ENCODE measurements at places on chromosomes 7 and 10.

- no peak for ATAC-seq
These were observed 21.6 kb downstream of the TBATA start for GRCh38 chr10:70763567-70763966.

GRCh38 chr10:128774979-128775378, 648.8 kb upstream of the MKI67 start:
- no peak for ATAC-seq

GRCh38 chr7:74094224-74095101, 10.9 kb downstream of the LIMK1 start:
- peak; percentile 74 for ATAC-seq

GRCh38 chr7:47301105-47301477, 280.8 kb downstream of the TNS3 start:
- no peak for ATAC-seq

DNA sequence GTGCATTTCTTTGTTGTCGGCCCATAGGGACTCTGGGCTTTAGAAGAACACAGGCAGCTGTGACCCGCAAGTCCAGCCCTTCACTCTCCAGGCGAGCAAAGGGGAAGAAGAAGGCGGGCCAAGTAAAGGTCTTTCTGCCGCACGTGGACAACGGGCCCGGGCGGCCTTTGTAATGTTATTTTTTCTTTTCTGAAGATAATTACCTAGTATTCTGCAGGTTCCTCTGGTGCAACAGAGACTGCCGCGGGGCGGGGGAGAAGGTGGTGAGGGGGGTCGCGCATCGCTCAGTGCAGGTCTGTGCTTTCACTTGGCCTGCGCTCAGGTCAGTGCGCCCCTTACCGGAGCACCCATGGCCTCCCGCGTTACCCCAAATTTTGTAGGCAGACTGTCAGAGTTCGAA, 7.1 kb upstream of the TBX20 start:
- no peak for ATAC-seq

DNA sequence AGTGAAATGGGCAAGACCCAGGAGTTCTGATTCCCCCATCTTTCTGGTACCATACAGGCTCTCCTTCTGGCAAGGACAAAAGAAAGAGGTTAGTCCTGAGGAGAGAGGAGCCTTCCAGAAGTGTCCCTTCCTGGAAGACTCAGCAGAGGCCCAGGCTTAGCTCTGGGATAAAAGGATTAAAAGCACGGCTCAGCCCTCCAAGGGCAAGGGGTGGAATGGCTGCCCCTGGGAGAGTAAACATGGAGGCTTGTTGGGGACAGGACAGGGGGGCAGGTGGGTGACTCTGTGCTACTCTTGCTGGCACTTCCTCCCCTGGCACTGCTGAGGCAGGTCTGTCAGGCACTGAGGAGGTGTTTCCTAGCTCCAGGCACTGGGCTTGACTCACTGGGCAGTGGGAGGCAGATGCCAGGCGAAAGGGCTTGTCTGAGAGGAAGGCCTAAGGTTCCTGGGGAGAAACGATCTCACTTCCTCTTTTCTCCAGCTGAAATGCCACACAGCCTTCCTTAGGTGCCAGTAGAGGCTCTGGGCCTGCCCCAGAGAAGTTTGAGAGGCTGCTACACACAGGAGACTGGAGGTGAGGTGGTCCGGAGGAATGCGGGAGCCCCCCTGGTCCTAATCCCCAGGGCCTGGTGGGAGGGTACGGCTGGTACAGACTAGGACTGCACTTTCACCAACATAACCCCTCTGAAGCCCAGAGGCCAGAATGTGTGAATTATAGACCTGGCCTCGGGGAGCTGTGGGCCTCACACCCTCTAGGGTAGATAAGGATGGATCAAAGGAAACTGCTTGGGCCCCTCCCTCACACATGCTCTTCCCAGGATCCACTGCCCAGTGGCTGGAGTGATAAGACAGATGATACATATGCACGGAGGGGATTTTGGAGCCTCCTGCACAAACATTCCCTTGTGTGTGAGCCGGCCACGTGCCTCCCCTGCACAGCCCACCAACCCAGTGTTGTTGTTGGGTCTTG, 63.2 kb upstream of the PODXL start:
- ATAC-seq, result no peak

GRCh38 chr7:155815332-155816191, 3.3 kb upstream of the SHH start:
- no peak for ATAC-seq

DNA sequence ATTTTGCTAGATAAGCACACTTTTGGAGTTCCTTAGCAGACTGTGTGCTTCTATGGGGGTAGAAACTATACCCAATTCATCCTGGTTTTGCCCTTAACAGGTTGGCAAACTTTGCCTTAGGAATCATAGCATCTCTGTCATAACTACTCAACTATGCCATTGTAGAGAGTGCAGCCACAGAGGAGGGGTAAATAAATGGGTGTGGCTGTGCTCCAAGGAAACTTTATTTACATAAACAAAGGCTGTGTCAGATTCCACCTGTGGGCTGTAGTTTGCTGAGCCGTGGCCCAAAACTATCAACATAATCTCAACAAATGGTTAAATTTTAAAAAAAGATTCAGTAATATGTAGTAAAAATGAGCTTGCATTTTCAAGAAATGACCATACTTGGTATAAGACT, 51.6 kb upstream of the LAMB1 start:
- ATAC-seq, result no peak

GRCh38 chr7:73526896-73527821, 5.1 kb upstream of the BAZ1B start:
- ATAC-seq, result no peak

DNA sequence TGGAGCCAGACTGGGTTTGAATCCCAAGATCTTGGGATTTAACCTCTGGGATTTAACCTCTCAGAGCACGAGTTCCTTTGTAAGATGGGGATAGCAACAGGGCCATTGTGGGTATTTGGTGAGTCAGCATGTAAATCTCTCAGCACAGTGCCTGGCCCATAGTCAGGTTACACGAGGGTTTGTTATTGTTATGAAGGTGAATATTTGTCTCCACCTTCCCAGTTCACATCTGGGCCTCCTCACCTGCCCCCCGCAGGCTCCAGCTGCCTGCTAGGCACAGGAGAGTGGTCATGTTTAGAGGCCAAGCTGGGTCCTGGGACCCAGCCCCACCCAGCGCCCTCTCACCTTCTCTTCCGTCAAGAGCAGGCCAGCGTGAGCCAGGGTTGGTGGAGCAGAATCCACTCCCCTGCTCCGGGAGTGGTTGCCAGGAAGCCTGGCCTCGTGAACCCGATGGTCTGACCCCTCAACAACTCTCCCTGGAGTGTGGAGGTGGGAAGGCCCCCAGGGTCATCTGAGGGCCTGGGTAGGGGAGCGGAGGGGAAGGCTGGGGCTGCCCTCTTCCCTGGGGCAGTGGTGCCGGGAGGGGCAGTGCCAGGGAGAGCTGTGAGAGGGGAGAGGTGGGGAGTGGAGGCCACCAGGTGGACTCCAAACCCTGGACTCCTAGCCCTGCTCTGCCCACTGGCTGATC, 26.0 kb downstream of the FAM241B start:
- no peak for ATAC-seq

GRCh38 chr7:36763132-36763816, 39.0 kb upstream of the AOAH start:
- ATAC-seq, result no peak

DNA sequence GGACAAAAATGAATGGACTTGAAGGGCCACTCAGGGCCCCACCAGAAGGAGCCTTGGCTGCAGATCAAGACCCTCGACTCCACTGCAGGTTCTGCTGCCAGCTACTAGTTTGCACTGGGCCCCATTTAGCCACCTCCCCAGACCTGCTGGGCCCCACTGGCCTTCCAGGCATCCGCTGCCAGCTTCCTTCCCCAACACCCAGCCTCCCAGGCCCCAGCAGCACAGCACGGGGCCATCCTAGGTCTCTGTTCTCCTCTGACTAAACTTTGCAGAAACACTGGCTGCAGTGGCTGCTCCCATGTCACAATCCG, 277.4 kb upstream of the KLF14 start:
- peak; percentile 11 for ATAC-seq

DNA sequence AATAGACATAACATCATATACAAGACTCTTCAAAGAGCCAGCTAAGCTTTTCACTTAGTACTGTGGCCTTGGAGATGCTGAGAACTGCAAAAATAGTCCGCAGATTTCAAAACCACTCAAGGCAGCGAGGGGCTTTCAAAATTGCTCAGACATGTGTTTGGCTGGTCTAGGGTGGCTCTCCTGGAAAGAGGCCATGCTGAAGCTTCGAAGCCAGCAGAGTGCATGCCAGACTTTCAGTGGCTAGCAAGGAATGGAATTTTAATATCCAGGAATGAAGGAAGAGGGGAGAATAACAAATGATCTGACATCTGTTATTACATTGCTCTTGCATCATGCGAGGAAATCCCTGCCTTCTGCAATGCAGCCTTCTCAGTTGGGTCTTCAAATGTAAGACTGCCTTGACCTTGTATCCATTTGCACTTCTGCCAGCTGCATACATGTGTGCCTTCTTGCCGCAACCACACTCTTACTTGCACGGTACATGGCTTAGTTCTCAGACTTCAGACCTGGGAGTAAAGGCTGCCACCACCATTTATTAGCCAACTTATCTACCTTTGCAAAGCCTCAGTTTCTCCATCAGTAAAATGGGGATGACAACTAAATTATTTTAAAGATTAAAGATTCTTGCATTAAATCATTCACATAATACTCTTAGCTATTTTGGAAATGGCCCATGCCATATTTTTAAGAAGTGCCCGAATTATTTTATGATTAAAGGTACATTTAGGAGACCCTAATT, 55.9 kb downstream of the ITIH5 start:
- ATAC-seq, result peak; percentile 91
